ENCODE measurements at places on chromosomes 1 and 21. TPM values are rescaled to one million over a fixed set of nuclear protein-coding genes. Genes with fewer than 3 reads are reported as not detected.

DNA sequence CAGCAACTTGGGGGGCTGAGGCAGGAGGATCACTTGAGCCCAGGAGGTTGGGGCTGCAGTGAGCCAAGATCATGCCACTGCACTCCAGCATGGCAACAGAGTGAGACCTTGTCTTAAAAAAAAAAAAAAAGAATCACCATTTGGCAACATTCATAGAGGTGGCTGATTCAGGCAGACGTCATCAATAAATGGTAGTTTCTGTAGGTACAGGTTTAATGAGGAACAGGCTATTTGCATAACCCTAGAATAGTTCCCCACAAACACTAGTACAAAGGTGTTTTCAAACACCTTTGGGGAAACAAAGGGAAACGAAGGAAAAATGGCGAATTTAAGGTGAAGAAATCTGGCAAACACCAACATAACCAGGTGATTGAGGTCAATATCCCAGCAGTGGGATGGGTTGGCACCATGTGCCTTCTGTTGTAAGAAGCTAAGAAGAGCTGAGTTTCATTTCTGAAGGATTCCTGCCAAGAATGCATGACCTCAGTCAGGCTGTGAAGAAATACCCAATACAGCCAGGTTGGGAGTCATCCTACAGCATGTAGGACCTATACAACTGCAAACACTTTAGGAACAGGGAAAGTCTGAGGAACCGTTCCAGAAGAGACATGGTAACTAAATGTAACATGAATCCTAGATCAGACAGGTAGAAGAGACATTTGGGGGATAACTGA, 5.6 kb downstream of the LPAR3 start:
- no peak for DNase-seq

GRCh38 chr21:28444111-28444510, 548.6 kb downstream of the LTN1 start:
- DNase-seq, result no peak

DNA sequence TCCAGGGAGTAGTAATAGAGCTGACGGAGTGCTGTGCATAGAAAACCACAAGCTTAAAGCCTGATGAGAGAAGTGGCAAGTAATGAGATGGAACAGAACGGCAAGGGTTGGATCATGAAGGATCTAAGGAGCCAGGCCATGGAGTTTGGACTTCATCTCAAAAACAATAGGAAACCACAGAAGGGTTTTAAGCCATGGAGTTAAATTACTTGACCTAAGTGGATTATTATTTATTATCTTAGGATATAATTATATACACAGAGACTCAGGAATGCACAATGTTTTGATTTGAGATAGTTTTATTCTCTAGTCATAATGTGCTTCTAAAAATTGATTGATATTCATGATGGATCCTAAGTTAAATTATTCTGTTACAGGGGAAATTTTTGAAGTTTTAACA, 242.4 kb downstream of the PLPP3 start:
- no peak for DNase-seq

The BARHL2 gene
- total RNA-seq, result not detected

The CELA3A gene
- not detected for total RNA-seq

The COL11A1 gene
- total RNA-seq, result not detected

Measured in right cardiac atrium (tissue), 5 donors.